Nephron progenitor cell (in vitro differentiated cells): ENCODE measurements at places on chromosomes 4 and X.

- no peak for DNase-seq
- no peaks in the 10 kb centered on the region for H3K27me3 ChIP-seq
- no peaks in the 10 kb centered on the region for H3K4me1 ChIP-seq
- H3K4me3 ChIP-seq: no peak overlapping the region
These were observed 317.1 kb downstream of the DCTD start for GRCh38 chr4:182600093-182600492.

DNA sequence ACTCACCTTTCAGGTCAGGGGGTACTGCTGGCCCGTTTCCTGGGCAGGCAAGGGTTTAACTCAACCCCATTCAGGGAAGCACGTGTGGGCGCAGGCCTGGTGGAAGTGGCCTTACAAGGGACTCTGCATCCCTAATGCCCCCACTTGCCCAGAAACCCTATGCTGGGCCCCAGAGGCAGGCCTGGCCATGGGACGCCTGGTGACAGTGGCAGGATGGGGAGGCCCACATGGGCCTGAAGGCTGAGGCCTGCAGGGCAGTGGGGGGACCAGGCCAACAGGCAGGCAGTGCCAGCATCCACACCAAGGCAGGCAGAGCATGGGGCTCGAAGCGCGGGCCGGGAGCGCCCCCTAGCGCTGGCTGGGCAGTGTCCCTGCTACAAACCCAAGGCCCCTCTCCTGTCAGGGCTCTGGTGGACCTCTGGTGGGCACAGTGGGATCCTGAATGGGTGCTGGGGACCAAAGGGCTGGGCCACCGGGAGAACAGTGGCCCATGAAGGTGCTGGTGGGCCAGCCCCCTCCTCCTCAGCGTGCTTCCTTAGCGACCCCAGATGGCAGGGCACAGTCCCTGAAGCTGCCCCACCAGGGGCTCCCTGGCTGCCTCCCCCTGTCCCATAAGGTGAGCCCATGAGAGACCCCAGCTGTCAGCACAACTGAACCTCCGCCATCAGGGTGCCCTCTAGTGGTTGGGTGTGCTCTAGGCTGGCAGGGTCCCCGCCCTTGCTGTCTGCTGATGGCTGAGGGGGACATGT is 16.8 kb downstream of the FGFR3 start:
- no peak overlapping the region for H3K27ac ChIP-seq
- DNase-seq: peak; percentile 89
- H3K4me3 ChIP-seq: no peak overlapping the region
- H3K27me3 ChIP-seq: peaks cover 3% of the 10 kb centered on the region
- peaks cover 8% of the 10 kb centered on the region for H3K36me3 ChIP-seq
- H3K4me1 ChIP-seq: no peaks in the 10 kb centered on the region

GRCh38 chr4:7007944-7008343 is 35.2 kb upstream of the TADA2B start:
- H3K36me3 ChIP-seq: peaks cover 55% of the 10 kb centered on the region
- peaks cover 2% of the 10 kb centered on the region for H3K27me3 ChIP-seq
- H3K4me1 ChIP-seq: peaks cover 15% of the 10 kb centered on the region
- H3K4me3 ChIP-seq: no peak overlapping the region
- H3K27ac ChIP-seq: no peak overlapping the region
- no peak for DNase-seq

- no peak overlapping the region for H3K27ac ChIP-seq
- H3K4me1 ChIP-seq: peaks cover 6% of the 10 kb centered on the region
- H3K27me3 ChIP-seq: no peaks in the 10 kb centered on the region
- no peak for DNase-seq
- H3K36me3 ChIP-seq: no peaks in the 10 kb centered on the region
- H3K4me3 ChIP-seq: no peak overlapping the region
These were observed 6.9 kb downstream of the FGF13 start for GRCh38 chrX:138704596-138704995.

- peaks cover 46% of the 10 kb centered on the region for H3K4me1 ChIP-seq
- H3K36me3 ChIP-seq: peaks cover 4% of the 10 kb centered on the region
- H3K27me3 ChIP-seq: peaks cover 4% of the 10 kb centered on the region
- DNase-seq: no peak
These were observed 103.7 kb downstream of the SCD5 start for GRCh38 chr4:82694892-82695291.

GRCh38 chrX:143788265-143788664 is 67.7 kb upstream of the SPANXN2 start:
- H3K27ac ChIP-seq: no peak overlapping the region
- peaks cover 3% of the 10 kb centered on the region for H3K27me3 ChIP-seq

GRCh38 chr4:24143741-24144140 is 253.9 kb upstream of the PPARGC1A start:
- H3K4me3 ChIP-seq: no peak overlapping the region
- no peak for DNase-seq
- no peak overlapping the region for H3K27ac ChIP-seq
- peaks cover 17% of the 10 kb centered on the region for H3K4me1 ChIP-seq
- H3K36me3 ChIP-seq: no peaks in the 10 kb centered on the region
- peaks cover 20% of the 10 kb centered on the region for H3K27me3 ChIP-seq

GRCh38 chr4:31088600-31089230 is 368.5 kb downstream of the PCDH7 start:
- no peak overlapping the region for H3K27ac ChIP-seq
- no peak overlapping the region for H3K4me3 ChIP-seq
- no peak for DNase-seq
- H3K27me3 ChIP-seq: no peaks in the 10 kb centered on the region
- no peaks in the 10 kb centered on the region for H3K36me3 ChIP-seq

- H3K27me3 ChIP-seq: peaks cover 6% of the 10 kb centered on the region
- H3K4me1 ChIP-seq: peaks cover 26% of the 10 kb centered on the region
These were observed at the start of gene ZCCHC18 for GRCh38 chrX:104112326-104112951. TSS of gene ZCCHC18 (plus strand) at chrX:104112523. CDS start at chrX:104114112, 1,589 bp downstream.

DNA sequence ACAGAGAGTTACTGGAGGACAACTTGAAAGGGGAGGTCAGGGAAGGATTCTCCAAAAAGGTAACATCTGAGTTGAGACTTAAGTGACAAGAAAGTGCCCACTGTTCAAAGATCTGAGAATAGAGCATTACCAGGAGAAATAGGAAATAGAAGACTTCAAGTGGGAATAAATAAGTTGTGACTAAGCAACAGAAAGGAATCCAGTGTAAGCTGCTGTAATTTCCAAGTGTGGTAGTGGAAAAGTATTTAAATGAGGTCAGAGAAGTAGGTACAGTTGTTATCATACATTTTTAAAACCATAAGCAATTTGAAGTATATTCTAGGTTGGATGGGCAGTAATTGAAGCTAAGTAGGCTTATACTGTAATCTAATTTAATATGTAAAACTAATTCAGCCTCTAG is 211.9 kb downstream of the FBXO8 start:
- H3K27ac ChIP-seq: no peak overlapping the region
- H3K4me1 ChIP-seq: no peaks in the 10 kb centered on the region
- H3K4me3 ChIP-seq: no peak overlapping the region
- DNase-seq: no peak

GRCh38 chr4:161183729-161184128 is 980.1 kb downstream of the FSTL5 start:
- no peak for DNase-seq
- no peak overlapping the region for H3K27ac ChIP-seq
- no peaks in the 10 kb centered on the region for H3K36me3 ChIP-seq
- peaks cover 3% of the 10 kb centered on the region for H3K27me3 ChIP-seq

DNA sequence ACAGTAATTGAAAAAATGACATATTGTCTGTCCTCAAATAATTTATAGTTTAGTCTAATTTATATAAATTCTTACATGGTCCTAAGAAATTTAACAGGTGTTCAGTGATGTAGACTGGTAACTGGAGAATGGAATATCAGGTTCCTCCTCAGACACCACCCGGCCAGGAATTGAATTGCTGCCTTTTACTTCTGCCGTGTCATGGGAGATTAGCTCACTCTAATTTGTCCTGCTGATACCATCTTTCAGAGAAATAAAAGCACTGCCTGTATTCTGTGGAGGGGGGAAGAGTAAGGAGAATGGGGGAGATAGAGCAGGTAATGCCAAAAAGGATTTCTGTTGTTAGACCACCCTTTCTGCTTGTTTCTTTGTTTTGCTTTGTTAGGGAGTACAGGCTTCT is 125.2 kb upstream of the KLHL4 start:
- H3K27ac ChIP-seq: peak overlapping the region; percentile 80
- no peaks in the 10 kb centered on the region for H3K36me3 ChIP-seq
- DNase-seq: no peak
- peaks cover 37% of the 10 kb centered on the region for H3K4me1 ChIP-seq

DNA sequence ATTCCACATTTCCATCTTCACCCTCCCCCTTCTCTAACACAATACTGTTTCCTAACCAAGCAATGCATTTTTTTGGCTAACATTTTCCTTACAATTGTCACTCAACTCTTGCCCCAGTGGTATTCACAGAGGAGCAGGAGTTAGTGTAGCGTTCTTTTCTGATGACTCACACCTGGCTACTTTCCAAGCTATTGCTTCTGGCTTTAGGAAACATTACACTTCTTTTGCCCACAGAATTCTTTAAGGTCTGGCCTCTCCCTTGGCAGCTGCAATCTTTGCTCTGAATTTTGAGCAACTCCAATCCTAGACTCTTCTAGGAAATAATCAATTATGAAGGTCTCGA is 27.5 kb upstream of the PDGFC start:
- DNase-seq: no peak
- H3K27me3 ChIP-seq: no peaks in the 10 kb centered on the region
- no peak overlapping the region for H3K4me3 ChIP-seq
- no peaks in the 10 kb centered on the region for H3K36me3 ChIP-seq
- H3K27ac ChIP-seq: peak overlapping the region; percentile 13

DNA sequence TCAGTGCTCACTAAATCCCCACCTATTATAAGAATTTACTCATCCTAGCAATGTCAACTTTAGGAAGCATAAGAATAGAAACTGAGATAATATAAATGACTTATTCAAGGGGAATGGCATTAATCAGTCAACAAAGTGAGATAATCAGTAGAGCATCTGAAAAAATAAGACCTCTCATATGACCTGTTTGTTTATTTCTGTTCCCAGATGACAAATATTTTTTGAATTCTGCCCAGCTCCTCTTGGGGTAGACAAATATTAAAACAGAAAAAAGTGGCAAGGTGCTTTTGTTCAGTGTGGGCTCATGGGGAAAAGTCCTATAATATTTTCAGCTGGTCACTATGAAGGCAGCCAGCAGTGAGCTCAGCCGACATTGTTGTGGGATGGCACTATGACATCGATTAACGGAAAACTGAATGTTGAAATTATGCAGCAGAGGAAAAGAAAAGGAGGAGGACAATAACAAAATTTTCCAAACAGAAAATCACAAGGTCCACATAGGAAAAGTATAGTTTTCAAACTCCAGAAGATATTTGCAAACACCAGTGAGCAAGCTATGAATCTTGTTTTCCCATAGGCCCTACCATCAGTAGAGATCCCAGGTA is 109.6 kb downstream of the ANXA3 start:
- no peak overlapping the region for H3K4me3 ChIP-seq
- H3K27ac ChIP-seq: no peak overlapping the region
- peaks cover 4% of the 10 kb centered on the region for H3K27me3 ChIP-seq
- H3K36me3 ChIP-seq: no peaks in the 10 kb centered on the region
- peaks cover 31% of the 10 kb centered on the region for H3K4me1 ChIP-seq

- no peak overlapping the region for H3K4me3 ChIP-seq
- peaks cover 15% of the 10 kb centered on the region for H3K4me1 ChIP-seq
- H3K36me3 ChIP-seq: no peaks in the 10 kb centered on the region
These were observed 10.0 kb upstream of the SPCS3 start for GRCh38 chr4:176309772-176310171.

- no peak overlapping the region for H3K27ac ChIP-seq
- H3K4me1 ChIP-seq: no peaks in the 10 kb centered on the region
- H3K36me3 ChIP-seq: peaks cover 11% of the 10 kb centered on the region
- peak overlapping the region; percentile 23 for H3K4me3 ChIP-seq
- H3K27me3 ChIP-seq: peaks cover 7% of the 10 kb centered on the region
These were observed 1.5 kb upstream of the ASMTL start for GRCh38 chrX:1453951-1454785.

- H3K4me3 ChIP-seq: no peak overlapping the region
- H3K27ac ChIP-seq: no peak overlapping the region
- peaks cover 4% of the 10 kb centered on the region for H3K27me3 ChIP-seq
- DNase-seq: no peak
These were observed 335.4 kb downstream of the UNC5C start for GRCh38 chr4:95213366-95213765.

- no peaks in the 10 kb centered on the region for H3K27me3 ChIP-seq
- H3K4me3 ChIP-seq: no peak overlapping the region
- peak overlapping the region; percentile 61 for H3K27ac ChIP-seq
- no peaks in the 10 kb centered on the region for H3K4me1 ChIP-seq
These were observed 87.0 kb downstream of the SYNPO2 start for GRCh38 chr4:118975449-118976192.

DNA sequence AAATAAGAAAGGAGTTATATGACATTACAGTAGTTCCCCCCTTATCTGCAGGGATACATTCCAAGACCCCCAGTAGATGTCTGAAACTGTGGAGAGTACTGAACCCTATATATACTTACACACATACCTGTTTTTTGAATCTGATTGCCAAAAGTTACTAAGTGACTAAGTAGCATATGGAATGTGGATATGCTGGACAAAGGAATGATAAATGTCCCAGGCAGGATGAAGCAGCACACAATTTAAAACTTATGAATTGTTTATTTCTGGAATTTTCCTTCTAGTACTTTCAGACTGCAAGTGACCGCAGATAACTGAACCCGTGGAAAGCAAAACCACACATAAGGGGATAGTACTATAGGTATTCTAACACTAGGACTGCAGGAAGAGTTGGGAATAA is 22.7 kb downstream of the UGDH start:
- no peak overlapping the region for H3K4me3 ChIP-seq
- no peaks in the 10 kb centered on the region for H3K27me3 ChIP-seq
- DNase-seq: no peak
- no peaks in the 10 kb centered on the region for H3K4me1 ChIP-seq

GRCh38 chr4:168361365-168362024 is 42.9 kb upstream of the DDX60 start:
- H3K36me3 ChIP-seq: no peaks in the 10 kb centered on the region
- H3K4me1 ChIP-seq: no peaks in the 10 kb centered on the region
- peaks cover 7% of the 10 kb centered on the region for H3K27me3 ChIP-seq
- no peak overlapping the region for H3K27ac ChIP-seq
- H3K4me3 ChIP-seq: no peak overlapping the region

GRCh38 chr4:41882625-41883347 is 52.4 kb upstream of the TMEM33 start:
- no peak overlapping the region for H3K27ac ChIP-seq
- H3K36me3 ChIP-seq: no peaks in the 10 kb centered on the region
- H3K4me3 ChIP-seq: peak overlapping the region; percentile 38
- H3K4me1 ChIP-seq: peaks cover 36% of the 10 kb centered on the region
- peaks cover 100% of the 10 kb centered on the region for H3K27me3 ChIP-seq

DNA sequence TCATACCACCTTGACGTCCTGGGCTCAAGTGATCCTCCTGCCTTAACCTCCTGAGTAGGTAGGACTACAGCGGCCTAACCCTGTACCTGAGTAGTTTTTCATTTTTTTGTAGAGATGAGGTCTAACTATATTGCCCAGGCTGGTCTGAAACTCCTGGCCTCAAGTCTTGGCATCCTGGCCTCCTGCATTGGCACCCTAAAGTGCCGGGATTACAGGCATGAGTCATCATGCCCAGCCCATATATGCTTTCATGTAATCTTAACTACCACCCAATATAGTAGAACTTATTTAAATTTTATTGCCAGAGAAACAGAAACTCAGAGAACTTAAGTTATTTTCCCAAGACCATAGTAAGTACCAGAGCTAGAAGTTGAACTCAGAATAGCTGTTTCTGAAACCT is 27.1 kb downstream of the AFM start:
- no peaks in the 10 kb centered on the region for H3K36me3 ChIP-seq
- no peak for DNase-seq
- H3K4me1 ChIP-seq: no peaks in the 10 kb centered on the region
- H3K4me3 ChIP-seq: no peak overlapping the region
- no peak overlapping the region for H3K27ac ChIP-seq
